Naive thymus-derived CD8-positive, alpha-beta T cell (primary cell): ENCODE measurements at places on chromosomes 12 and 14.

DNA sequence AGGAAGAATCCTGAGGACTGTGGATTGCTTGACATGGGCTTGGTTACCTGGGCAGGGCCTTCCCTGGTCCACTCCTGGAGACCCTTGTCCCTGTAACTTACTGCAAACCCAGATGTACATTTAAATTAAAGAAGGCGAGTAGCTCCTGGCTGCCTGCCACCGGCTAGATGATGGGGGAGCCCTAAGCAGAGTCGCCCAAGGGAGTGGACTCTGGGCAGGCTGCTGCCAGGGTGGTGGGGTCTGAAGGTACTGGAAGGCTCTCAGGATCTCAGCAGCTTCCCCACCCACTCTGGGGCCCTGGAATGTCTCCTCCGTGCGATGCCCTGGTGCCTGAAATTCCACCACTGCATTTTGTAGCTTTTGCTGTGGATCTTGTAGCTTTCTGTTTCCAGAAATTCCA is 74.7 kb downstream of the FBXL14 start:
- no peak for DNase-seq

GRCh38 chr12:76374386-76375020 is 26.3 kb upstream of the BBS10 start:
- DNase-seq = no peak

GRCh38 chr12:95949477-95950206 is 6.5 kb downstream of the AMDHD1 start:
- no peak for DNase-seq

- DNase-seq = no peak
Measured at GRCh38 chr12:80830533-80831088, 107.1 kb downstream of the LIN7A start.

- DNase-seq = no peak
Measured at GRCh38 chr14:55349565-55349964, 62.1 kb downstream of the ATG14 start.

GRCh38 chr12:9906873-9907272 is 25.3 kb downstream of the CLEC2A start:
- peak; percentile 64 for DNase-seq

DNA sequence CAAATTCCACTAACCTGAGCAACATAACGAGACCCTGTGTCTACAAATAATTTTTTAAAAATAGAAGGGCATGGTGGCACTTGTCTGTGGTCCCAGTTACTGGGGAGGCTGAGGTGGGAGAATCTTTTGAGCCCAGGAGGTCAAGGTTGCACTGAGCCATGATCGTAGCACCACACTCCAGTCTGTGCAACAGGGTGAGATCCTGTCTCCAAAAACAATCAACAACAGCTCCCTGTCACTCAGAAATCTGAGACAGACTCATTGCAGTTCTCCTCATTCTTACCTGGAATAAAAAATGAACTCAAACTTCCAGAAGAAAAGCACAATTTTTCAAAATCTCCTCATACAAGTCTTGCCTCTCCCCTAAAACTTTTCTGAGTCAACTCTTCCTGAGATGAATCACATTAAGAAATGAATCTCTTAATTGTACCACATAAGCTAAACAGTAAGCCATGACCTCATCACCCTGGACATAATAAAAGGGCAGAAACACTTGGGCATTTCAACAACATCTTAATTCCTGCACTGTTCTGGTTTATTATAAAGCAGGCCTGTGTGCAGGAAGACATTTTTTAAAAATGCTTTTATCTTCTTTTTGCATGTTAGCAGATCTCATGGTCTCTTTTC is 214.3 kb upstream of the CDKN3 start:
- DNase-seq = no peak

- DNase-seq = no peak
Measured at GRCh38 chr12:128783129-128783574, 40.6 kb downstream of the SLC15A4 start.

DNA sequence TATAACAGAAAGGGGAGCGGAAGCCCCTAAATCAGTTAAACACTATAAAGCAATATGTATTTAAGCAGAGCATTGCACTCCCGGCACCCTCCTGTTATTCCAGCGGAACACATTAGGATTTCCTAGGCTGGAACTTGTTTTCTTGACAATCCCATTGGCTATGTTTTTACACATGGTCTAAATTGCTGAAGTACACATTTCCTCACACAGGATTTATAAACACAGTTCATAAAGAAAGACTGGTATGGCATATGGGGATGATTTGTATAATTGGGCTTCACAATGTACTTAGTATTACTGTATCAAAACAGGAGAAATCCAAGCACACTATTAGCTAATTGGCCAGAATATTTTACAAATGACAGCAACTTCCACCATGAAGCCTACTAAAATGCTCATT is 23.3 kb downstream of the PAX9 start:
- DNase-seq = no peak

GRCh38 chr12:125124320-125124966 is 59.2 kb downstream of the AACS start:
- no peak for DNase-seq

GRCh38 chr14:59187802-59188460 is 536 bp upstream of the DAAM1 start:
- peak; percentile 66 for DNase-seq

DNA sequence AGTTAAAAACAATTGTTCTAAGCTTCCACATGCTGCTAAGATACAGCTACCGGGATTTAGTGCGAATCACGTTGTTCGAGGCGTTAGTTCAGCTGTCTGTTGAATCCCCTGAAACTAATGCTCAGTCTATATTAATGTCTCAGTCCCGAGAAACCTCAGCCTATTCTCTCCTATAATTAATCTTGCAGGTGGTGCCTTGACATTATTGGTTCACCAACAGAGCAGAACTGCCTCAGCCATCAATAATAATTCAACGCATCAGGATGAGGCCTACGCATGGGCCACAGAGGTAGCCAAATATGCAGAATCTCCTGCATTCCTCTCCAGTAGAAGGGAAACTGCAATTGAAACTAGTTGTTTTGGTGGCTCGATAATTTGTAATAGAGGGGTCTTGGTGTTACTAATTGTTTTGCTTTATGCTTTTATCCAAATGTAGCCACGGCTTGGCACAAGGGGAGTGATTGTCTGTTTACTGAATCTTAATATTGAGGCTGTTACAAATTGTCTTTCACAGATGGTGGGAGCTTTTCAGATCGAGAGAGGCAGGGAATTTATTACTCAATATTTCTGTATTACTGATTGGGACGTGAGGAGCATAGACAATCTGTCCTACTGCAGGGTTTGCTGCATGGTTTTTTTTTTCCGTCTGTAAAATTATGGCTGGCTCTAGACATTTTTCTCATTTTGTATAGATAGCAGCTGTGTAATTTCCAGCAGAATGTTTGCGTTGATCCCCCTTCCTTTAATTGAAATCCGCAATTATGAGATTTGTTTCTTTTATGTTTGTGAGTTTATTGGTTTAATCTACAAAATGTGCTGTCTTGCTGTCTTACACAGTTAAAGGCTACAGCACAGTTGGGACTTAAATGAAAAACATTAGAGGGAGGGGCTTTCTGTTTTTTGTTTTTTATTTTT is 1036.5 kb upstream of the NOVA1 start:
- DNase-seq = no peak

- DNase-seq = no peak
Measured at GRCh38 chr14:90299408-90299807, 32.3 kb downstream of the NRDE2 start.

- DNase-seq = no peak
Measured at GRCh38 chr12:66836623-66837310, 157.9 kb upstream of the GRIP1 start.

DNA sequence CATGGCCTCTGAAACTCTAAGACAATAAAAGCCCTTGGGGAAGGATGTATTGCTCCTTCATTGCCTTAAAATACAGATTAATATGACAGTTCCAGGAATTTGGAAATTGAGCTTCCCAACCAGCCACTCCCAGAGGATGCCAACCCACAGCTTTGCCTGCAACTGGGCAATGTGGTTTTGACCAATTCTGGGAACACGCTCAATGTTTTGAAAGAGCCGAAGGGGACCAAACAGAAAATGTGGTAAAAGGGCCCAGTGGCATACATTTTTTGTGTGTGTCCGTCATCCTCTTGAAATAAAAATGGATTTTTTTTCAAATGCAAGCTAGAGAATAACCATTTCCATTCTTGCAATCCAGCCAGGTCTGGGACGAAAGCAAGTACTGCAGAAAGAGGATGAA is 88.3 kb upstream of the PLEKHG7 start:
- no peak for DNase-seq

DNA sequence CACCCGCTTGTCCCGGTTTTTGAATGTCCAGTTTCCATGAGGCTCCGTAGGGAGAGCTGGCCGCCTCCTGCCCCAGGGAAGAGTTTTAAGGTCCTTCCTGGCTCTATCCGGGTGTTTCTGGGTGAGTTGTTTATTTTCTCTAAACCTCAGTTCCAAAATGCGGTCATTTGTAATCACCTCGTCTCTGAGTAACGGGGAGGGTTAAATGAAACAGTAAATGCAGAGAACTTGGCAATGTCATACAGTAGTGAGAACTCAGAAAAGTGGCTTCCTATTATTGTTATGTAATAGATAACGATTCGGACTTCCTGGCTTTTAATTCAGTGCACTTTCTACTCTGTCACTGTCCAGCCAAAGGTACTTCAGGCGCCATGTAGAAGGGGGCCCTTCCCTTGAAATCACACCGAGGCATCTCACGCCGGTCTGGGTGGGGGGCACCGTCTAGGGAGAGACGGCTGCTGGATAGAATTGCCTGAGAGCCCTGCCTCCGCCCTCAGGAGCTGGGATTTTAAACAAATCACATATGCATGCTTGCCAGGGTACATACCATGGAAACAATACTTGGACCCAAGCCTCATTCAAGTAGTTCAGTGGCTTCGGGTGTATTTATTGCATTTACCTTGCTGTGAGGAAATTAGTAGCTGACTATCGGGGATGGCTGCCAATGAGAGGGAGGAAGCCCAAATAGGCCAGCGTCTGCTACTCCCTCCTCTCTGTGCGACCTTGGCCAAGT is 26.4 kb downstream of the NOS1 start:
- DNase-seq = no peak

- DNase-seq = no peak
Measured at GRCh38 chr12:131454418-131455217, 256.3 kb upstream of the SFSWAP start.

- no peak for DNase-seq
Measured at GRCh38 chr14:24277071-24277470, 5.7 kb upstream of the RABGGTA start.

DNA sequence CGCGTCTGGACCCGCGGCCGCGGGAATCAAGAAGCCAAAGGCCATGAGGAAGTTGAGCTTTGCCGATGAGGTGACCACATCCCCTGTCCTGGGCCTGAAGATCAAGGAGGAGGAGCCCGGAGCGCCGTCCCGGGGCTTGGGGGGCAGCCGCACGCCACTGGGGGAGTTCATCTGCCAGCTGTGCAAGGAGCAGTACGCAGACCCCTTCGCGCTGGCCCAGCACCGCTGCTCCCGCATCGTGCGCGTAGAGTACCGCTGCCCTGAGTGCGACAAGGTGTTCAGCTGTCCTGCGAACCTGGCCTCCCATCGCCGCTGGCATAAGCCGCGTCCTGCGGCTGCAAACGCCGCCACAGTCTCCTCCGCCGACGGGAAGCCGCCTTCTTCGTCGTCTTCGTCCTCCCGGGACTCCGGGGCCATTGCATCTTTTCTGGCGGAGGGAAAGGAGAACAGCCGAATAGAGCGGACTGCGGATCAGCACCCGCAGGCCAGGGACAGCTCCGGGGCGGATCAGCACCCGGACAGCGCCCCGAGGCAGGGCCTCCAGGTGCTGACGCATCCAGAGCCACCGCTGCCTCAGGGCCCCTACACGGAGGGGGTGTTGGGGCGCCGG is 1.0 kb downstream of the INSM2 start:
- peak; percentile 73 for DNase-seq
